ENCODE measurements at places on chromosomes 2 and 18.

- no peak for DNase-seq
These were observed 34.0 kb downstream of the NAPG start for GRCh38 chr18:10559553-10560451.

DNA sequence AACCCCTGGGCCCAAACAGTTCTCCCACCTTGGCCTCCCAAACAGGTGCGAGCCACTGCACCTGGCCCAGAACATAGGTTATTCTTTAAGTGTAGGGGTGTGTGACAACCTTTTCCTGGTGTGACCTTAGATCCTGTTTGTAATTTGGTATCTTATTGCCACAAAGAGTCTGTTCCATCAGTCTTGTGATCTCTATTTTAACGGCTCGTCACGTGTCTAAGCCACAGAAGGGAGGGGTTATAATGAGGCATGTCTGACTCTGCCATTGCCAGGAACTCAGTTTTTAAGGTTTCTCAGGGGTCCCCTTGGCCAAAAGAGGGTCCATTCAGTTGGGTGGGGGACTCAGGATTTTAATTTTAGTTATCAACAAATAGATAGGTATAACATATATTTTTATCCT, 4.4 kb upstream of the ALS2 start:
- DNase-seq: no peak

- no peak for DNase-seq
These were observed 44.2 kb downstream of the FARSB start for GRCh38 chr2:222611684-222612083.

DNA sequence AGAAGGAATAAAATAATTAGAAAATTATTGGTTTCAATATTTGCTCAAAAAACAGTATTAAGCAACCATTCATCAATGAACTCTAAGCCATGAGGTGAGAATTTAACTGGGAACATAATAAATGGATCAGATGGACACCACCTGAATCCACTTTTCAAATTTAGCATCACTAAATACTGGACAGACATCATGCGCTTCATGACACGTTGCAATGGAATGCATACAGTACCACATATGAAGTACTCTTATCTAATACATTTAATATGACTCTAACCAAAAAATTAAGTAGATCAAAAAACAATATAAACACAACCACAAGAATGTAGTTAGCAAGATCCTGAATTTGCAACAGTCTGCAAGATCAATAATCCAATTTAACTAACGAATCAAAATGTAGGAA, 76.6 kb downstream of the COBLL1 start:
- DNase-seq: no peak

GRCh38 chr2:219277703-219278654, 1.2 kb upstream of the DNAJB2 start:
- peak; percentile 65 for DNase-seq

GRCh38 chr2:6971502-6971901, 54.3 kb downstream of the RNF144A start:
- DNase-seq: no peak

DNA sequence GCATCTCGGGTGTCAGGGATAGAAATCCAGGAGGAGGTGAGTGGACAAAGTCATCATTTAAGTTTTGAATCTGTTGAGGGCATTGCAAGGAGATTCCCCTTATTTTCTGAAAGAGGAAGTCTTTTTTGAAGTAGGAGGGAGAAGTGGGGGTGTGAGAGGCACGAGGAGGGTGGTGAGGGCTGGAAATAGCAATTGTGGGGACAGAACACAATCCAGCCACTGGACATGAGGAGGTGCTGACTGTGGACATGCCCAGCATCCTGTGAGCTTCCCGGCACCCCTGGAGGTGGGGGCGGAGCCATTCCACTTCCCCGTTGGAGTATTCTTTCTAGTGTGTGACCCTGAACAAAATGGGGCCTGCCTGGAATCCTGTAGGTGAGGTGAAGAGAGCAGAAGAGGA, 310.7 kb upstream of the EPAS1 start:
- no peak for DNase-seq

DNA sequence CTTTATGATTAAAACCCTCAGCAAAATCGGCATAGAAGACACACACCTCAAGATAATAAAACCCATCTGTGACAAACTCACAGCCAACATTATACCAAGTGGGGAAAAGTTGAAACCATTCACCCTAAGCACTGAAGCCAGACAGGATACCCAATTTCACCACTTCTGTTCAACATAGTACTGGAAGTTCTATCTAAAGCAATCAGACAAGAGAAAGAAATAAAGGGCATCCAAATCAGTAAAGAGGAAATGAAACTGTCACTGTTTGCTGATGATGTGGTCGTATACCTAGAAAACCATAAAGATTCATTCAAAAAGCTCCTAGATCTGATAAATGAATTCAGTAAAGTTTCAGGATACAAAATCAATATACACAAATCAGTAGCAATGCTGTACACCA, 16.4 kb upstream of the RPRD1A start:
- no peak for DNase-seq

DNA sequence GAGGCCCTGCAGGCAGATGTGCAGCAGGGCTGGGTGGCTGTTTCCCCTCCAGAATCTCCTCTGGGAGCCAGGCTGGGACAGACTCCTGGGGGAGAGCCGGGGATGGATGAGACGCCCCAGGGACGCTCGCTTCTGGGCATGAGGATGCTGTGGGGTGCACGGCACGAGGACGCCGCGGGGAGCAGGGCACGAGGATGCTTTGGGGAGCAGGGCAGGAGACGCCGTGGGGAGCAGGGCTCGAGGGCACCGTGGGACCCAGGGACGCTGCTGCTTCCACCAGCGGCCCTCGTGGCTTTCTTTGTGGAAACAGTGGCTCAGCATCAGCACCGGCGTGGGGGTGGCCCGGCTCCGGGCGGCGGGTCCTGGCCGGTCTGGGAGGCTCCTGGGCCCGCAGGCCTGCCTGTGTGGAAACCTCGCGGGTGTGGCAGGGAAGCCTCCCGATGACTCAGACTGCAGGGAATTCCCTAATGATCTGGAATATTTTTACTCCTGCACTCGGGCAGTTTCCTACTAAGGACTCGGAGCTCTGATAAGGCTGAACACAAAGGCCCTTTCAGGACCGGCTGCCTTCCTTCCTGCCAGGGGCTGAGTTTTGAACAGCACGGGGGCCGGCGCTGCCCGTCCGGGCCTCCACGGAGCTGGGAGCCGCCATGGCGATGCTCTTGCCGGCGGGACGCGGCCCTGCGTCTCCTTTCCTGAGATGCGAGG, 62.6 kb downstream of the NFATC1 start:
- no peak for DNase-seq

- no peak for DNase-seq
These were observed 34.7 kb upstream of the RAPH1 start for GRCh38 chr2:203569677-203570316.

GRCh38 chr2:205755923-205756322, 73.6 kb downstream of the NRP2 start:
- DNase-seq: no peak

- DNase-seq: no peak
These were observed 563.2 kb upstream of the NRP2 start for GRCh38 chr2:205119136-205119535.

GRCh38 chr2:46273225-46273863, 23.9 kb upstream of the EPAS1 start:
- DNase-seq: no peak

DNA sequence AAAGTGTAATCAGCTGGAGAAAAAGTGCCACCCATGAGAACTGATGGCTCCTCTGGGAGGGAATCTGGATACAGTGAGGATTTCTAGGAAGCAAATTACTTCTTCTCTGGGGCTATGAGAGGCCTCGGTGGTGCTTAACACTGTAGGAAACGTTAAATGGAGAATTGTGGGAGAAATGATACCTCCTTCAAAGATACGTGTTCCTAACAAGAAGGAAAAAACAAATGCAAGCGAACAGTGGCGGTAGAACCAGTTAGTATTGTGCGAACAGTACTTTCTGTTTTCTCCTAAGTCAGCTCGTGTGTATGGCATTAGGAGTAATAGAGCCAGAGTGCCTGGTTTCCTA, 587 bp upstream of the MTIF2 start:
- DNase-seq: no peak

- DNase-seq: no peak
These were observed 147.1 kb downstream of the IKZF2 start for GRCh38 chr2:213004197-213004821.

GRCh38 chr18:38633333-38633732, 1067.7 kb upstream of the CELF4 start:
- no peak for DNase-seq

- no peak for DNase-seq
These were observed 159.9 kb downstream of the LAMA3 start for GRCh38 chr18:23849141-23849540.
